SK-MEL-5 (cell line): ENCODE measurements at places on chromosomes 4 and X.

DNA sequence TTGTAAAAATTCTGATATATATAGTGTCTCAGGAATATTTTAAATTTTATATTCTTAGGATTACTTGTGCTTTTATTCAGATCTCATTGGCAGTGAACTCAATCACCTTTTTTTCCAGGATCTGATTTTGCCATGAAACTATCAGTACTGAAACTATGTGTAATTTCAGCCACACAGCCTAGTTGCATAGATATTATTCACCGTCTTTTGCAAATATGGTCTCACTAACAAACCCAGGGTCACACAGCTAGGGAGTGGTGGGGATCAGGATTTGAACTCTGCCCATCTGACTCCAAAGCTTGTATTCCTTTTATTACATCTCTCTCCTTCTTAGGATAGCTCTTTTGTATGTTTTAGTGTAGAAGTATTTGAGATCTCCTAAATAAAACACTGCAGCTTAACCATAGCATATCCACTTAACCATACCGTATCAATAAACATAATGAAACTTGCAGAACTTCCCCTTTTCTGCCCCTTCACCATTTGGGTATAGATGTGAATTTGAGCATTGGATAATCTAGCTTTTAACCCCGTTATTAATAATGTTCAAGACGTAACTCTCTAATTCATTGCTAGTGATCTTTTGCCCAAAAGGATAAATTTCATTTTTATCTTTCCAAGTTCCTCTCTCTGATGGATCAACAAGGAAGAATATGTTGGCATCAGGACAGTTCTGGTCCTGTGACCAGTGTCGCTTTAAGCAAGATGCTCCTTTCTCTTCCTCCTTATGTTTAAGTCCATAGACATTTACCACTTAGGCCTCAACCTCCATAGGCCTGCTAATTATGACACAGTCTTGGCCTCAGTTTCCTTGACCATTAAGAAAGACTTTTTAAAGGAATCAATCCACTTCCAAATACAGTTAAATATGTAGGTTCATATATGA, 74.6 kb downstream of the RAPGEF2 start:
- DNase-seq = no peak

DNA sequence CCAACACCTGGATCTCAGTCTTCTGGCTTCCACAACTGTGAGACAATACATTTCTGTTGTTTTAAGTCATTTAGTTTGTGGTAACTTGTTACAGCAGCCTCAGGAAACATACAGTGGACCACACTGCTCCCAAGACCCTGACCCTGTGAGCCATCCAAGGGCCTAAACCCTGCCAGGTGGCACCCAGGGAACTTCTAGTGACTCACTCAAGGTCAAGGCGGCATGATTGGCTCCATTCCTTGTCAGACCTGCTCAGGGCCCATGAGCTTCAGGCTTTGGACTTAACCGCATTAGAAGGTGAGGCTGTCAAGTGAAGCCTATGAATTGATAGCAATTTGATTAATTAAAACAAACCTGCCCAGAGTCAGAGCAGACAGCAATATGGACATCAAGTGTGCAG, 165.7 kb upstream of the MAMLD1 start:
- DNase-seq = no peak

- no peak for DNase-seq
Measured at GRCh38 chr4:183591301-183591700, 67.7 kb downstream of the RWDD4 start.

GRCh38 chrX:103066606-103067005, 2.6 kb upstream of the BEX1 start:
- DNase-seq = no peak

DNA sequence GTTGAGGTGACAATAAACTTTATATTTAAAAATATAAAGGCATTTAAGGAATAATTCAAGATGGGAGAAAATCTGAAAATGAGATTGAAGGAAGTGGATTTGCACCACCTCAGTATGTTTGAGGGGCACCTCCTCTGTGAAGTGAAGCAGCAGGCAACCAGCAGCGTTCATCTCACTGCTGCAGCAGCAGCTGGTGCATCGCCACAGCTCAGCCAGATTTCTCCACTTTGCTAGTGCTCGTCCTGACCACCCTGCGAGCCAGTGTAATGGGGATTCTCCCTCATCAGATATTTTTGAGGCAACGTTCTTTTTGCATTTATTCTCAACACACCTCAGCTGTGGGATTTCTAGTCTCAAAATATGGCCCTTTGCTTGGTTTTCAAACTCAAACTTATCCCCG, 13.9 kb downstream of the LRAT start:
- DNase-seq = no peak

- DNase-seq = peak; percentile 76
Measured at GRCh38 chr4:185134307-185134869, 8.7 kb upstream of the SLC25A4 start.

GRCh38 chr4:147731580-147732517, at the start of gene ARHGAP10:
ARHGAP10 (plus strand) TSS chr4:147732088; CDS start chr4:147732302, 214 bp downstream.
- peak; percentile 50 for DNase-seq

DNA sequence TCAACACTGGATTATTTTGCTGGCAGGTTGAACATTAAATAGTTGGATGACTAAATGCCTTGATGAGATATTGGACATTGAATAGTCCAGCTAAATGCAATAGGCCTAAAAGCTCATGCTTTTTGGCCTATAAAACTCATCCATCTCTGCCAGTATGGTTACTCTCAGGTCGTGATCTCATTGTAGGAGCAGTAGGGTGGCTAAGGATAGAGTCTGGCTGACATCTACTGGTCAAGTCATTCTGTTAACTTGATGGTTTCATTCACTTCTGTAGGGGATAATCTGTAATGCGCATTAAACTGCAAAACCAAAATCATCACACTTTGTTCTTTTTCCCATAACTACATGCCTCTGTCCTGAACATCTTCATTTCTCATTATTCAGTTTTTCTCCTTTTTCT, 227.0 kb downstream of the DKK2 start:
- peak; percentile 66 for DNase-seq

DNA sequence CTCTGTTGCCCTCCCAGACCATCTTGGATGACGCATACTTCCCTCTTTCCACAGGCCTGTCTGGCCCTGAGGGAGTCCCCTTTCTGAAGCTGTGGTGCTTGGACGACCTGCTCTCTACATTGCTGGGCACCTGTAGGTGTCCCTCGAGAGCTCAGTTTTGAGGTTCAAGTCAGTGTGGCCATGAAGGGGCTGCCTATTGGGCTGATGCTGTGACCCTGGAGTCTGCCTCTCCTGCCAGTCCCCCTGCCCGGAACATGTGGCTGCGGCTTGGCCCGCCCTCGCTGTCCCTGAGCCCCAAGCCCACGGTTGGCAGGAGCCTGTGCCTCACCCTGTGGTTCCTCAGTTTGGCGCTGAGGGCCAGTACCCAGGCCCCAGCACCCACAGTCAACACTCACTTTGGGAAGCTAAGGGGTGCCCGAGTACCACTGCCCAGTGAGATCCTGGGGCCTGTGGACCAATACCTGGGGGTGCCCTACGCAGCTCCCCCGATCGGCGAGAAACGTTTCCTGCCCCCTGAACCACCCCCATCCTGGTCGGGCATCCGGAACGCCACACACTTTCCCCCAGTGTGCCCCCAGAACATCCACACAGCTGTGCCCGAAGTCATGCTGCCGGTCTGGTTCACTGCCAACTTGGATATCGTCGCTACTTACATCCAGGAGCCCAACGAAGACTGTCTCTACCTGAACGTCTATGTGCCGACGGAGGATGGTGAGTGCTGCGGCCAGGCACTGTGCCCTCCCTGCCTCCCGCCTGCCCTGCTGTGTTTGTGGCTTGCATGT, 3.0 kb downstream of the NLGN3 start:
- DNase-seq = no peak

DNA sequence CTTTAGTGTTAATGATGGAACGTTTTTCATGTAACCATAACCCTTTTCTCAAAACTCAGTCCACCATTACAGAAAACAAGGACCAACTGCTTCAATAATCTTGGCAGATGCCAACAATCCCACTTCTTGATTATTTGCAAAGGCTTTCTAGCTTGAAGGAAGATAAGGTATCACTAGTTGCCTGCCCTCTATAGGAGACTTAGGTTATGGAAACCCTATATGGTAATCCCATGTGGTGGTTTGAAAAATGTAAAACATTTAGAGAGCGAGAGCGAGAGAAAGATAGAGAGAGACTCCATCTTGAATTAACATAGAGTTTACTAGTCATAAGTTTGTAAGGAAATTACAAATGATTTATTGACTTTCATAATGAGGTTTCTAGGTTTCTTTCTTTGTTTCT, 1627.5 kb upstream of the TENM3 start:
- peak; percentile 27 for DNase-seq

GRCh38 chr4:68271851-68272357, 26.4 kb upstream of the TMPRSS11B start:
- DNase-seq = peak; percentile 66

DNA sequence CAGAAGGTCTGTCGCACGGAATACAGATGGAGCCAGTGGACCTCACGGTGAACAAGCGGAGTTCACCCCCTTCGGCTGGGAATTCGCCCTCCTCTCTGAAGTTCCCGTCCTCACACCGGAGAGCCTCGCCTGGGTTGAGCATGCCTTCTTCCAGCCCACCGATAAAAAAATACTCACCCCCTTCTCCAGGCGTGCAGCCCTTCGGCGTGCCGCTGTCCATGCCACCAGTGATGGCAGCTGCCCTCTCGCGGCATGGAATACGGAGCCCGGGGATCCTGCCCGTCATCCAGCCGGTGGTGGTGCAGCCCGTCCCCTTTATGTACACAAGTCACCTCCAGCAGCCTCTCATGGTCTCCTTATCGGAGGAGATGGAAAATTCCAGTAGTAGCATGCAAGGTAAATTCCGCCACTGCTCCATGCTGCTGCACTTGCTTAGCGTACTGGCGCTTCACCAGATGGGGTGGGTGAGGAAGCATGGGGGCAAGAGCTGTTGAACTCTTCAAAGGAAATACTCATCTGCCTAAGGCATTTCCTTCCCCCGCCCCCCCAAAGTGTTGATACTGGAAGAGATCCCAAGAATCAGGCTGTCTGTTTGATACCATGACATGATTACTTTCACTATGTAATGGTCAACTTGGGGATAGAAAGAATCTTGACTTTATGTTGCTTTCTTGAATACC, 24.8 kb downstream of the KLF3 start:
- DNase-seq = no peak

GRCh38 chr4:675980-676870, 1.9 kb downstream of the MYL5 start:
- DNase-seq = no peak

GRCh38 chr4:184408684-184409081, 65.7 kb downstream of the IRF2 start:
- no peak for DNase-seq

DNA sequence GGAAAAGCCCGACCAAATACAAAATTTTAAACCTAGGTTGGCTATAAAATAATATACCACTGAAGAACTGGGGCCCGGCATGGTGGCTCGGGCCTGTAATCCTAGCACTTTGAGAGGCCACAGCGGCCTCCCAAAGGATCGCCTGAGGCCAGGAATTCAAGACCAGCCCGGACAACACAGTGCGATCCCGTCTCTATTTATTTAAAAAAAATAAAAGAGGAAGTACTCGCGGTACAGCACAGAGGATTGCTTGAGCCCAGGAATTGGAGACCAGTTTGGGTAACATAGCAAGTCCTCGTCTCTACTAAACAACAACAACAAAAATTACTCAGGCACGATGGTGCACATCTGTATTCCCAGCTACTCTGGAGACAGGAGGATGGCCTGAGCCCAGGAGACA, 44.8 kb upstream of the CDKN2AIP start:
- no peak for DNase-seq

GRCh38 chr4:177728361-177729152, 286.3 kb upstream of the AGA start:
- peak; percentile 31 for DNase-seq

DNA sequence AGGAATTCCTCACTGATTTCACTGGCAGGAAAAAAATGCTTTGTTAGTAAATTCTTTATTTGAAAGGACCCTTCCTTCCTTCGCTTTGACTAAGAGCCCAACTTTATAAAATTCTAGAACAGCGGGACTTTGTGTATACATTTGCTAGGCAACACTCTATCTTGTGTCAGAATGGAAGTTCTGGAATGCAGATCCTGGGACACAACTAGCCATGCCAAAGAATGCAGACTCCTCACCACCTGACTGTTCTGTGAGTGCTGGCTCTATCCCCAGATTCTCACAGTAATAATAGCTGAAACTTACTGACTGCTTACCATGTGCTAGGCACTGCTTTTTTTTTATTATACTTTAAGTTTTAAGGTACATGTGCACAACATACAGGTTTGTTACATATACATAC, 73.3 kb upstream of the ZDHHC15 start:
- DNase-seq = no peak

DNA sequence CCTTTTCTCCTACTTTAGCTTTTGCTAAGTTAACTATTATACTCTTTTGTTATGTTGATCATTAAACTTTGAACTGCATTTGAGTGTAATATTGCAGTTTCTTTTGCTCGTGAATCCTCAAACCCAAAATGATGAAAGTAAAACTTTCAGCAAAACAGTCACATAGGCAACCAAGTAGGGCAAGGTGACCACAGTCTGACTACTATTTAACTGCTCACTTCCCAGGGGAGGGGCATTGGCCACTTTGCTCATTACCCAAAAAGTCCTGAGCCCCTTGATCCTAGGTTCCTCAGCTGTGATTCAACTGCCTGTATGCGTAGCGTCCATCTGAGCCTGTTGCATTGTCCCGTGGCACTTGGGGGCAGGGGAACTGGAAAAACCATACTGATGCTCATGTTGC, 17.0 kb downstream of the RBMX2 start:
- DNase-seq = no peak

DNA sequence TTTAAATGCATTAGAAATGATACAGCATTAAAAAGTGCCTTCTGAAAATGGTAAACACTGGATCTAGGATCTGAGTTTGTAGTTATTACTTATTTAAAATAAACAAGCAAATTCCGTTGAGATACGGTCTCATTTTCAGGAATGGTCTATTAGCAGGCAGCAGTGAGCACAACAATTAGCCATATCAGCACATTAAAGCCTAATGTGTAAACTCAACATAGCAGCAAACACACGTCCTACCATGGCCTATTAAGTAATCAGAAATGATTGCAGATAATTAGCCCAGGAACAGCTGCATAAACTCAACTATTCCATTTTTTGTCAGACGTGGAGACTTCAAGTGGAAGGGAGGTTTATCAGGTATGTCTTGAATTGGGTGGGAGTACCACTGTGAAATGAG, 61.8 kb downstream of the NEIL3 start:
- no peak for DNase-seq

GRCh38 chr4:33349376-33349775, 2629.2 kb downstream of the PCDH7 start:
- no peak for DNase-seq

DNA sequence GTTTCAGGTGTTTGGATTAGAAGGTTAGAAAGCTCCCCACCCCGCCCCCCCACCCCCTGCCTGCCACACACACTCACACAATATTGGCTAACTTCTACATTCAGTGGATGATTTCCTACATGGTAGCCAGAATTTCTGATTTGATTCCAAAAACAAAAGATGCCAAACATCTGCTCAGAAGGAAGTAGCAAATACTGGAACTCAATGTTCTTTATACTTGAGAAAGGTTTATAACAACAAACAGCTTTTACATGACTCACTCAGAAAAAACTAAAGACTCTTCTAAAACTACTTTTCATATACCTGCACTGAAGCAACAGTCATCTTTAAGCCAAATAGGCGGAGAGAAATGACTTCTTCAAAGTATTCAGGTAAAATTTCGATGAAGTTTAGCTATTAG, 750.5 kb upstream of the POU3F4 start:
- no peak for DNase-seq
